ENCODE measurements at places on chromosomes 2 and 18.

GRCh38 chr2:2919574-2920365, 457.8 kb downstream of the EIPR1 start:
- DNase-seq, result no peak

DNA sequence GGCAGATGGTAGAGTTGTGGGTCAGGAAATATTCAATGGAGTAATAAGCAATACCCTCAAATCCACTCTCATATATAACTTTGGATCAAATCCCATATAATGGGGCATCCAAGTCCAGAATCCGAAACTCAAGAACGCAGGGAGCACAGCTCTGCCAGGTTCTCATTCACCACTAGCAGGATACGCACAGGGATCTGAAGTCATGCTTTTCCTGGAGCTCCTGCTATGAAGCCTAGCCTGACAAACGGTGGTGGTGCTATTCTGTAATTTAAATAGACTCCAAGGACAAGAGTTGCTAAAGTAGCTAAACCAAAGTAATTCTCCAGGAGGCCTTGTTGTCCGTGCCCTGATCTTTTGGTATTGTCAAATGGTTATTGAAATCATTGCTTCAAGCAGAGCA, 264.8 kb downstream of the SLC8A1 start:
- DNase-seq, result no peak

DNA sequence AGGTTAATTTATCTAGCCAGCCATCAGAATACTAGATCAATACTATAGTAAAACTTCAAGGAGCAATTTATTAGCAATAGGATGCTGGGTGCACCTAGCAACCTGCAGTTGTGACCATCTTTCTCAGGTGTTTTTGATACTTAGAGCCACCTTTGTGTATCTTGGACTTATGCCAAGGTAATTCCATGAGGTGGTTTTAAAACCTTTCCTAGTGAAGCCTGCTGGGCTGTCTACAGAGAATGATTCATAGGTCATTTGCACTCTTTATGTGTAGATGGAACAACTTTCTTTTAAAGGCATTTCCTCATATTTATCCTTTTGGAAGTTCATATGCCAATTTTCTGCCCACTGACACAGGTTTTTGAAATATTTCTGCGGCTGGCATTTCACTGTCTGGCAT, 1030.1 kb upstream of the POU3F3 start:
- DNase-seq, result no peak

DNA sequence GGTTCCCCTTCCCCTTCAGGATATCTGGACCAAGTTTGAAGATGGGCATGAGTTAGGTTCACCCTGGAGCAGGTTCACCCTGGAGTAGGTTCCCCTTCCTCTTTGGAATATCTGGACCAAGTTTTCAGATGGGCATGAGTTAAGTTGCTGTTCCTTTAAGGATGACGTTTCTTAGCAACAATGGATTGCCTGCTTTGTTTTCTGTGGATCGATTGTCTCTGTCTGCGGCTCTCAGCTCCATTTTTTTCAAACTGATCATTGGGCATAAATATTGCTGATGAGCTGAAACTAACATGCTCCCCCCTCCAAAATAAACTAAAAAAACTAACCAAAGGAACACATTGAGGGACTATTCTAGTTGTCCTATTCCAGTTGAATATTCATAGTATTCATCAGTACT, 149.5 kb downstream of the SPP2 start:
- DNase-seq, result no peak

- no peak for DNase-seq
Measured at GRCh38 chr2:185610301-185610700, 128.3 kb upstream of the FSIP2 start.

DNA sequence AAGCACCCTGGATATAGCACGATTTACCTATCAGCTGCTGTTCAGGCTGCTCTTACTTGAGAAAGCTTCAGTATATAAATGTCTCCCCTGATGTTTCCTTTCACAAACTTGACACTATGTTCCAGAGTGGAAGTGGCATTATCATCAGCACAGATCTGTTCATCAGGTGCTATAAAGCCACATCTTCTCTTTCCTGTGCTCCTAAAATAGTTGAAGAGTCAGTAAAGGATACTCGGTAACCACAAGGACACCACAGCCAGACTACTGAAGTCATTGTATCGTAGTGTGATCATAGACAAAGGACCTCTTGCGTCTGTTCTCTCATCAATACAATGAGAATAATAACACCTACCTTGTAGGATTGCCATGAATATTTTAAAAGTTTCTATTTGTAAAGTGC, 841.0 kb upstream of the CELF4 start:
- no peak for DNase-seq

- DNase-seq, result no peak
Measured at GRCh38 chr18:41410006-41410405, 545.0 kb upstream of the PIK3C3 start.

DNA sequence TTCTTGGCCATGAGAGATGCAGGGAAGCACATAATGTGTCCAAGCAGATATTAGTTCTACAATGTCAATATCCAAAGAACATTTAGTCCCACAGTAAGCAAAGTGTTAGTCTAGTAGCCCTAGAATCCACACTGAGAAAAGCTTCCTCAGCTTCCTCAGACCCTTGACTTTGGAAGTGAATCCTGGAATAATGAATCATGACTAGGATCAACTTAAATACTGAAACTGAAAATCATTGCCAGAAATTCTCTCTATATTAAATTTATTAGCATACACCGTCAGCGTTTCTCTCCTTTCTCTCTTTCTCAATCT, 356.9 kb upstream of the ACVR2A start:
- DNase-seq, result no peak

DNA sequence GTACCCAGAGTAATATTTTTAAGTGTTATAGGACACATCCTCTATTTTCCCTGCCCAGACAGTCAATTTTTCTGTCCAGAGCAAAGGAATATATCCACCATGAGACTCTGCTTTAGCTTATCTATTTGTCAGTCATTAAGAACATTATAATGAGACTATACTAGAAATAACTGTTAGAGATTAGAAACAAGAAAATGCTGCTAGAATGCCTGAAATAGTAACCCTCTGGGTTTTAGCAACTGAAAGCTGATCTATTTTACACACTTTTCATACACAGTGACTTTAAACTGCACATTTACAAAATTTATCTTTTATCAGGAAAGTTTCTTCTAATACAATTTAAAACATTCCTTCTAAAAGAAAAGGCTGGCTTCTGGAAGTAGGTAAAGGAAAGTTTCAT, 39.6 kb downstream of the MBD2 start:
- DNase-seq, result no peak

- no peak for DNase-seq
Measured at GRCh38 chr2:224449212-224450147, 47.6 kb upstream of the FAM124B start.

DNA sequence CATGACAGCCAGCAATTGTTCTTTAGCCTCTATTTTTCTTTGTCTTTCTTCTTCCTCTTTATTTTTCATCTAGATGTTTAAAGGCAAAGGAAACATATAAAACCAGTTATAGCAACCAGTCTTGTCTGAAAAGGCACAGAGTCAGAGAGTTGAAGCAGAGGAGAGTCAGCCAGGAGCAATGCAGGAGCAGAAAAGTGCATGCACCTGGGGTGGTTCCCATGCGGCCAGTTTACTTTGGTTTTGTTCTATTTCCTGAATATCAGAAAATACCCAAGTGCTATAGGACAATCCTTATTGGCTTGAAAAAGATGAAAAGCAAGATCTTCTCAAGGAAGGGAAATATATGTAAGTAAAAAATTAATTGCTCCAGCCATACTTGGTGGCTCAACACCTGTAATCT, 44.9 kb downstream of the CFAP210 start:
- no peak for DNase-seq
